ENCODE measurements at places on chromosomes 13 and 19.

DNA sequence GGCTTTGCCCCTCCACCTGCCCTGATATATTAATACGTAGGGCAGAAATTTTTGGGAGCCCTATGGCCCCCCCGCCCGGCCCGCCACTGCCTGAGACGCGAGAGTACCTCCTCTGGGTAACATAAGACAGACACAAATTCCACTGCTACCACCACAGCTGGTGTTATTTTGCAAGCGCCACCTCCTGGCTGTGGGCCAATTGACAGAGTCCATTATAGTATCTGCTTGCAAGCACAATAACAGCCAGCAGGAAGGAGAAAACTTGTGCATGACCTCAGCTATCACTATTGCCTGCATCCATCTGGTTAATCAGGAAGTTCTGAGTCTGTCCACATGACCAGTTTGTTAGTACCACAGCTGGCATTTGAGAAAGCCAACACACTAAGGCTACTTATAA lies 25.3 kb upstream of the OR10H2 start:
- DNase-seq = peak; percentile 21

DNA sequence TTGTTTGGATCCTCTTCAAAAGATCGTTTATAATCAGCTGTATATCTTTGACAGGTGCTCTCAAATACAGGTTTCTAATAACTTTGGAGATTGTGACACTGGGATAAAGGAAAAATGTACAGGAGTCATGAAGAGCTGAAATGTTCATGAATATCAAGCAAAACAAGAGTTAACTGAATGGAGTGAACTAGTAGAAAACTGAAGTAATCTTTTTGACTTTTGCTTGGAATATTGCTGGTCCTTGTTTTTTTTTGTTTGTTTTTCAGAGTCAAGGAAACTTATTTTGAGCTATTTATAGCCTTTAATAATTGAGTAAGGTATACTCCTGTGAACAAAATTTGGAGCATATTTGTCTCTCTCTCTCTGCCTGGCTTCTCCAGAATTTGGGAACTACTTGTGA lies 25.3 kb downstream of the MED4 start:
- no peak for DNase-seq

DNA sequence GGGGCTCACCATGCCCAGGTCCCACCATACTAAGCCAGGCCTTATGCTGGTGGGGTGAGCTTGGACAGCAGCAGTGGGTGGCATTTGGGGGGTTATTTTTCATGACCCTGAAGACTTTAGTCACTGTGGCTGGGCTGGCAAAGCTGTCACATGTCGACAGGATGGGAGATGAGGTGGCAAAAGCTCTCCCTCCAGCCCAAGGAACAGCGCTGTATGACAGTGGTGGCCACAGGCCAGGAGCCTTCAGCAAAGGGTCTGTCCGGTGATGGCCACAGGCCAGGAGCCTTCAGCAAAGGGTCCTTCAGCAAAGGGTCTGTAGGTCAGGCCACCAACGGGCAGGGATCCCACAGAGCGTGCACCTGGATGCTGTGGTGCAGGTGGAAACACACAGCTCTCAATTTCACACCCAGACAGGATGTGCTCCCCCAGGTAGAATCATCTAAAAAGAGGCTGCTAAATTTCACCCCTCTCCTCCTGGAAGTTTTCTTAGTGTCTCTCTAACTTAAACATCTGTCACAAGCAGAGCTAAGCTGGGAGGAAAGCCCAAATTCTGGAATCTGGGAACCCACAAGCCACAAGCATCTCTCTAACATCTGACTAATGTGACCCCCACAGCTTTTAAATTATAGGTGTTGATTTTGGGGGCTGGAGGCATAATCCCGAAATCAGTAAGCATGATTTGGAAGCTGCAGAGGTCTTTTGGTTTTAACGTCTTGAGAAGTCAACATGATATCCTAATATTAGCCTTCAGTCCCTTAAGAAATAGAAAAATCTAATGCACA lies 23.0 kb downstream of the COL4A1 start:
- no peak for DNase-seq

- no peak for DNase-seq
These were observed 14.5 kb downstream of the RFX2 start for GRCh38 chr19:6095760-6096159.

DNA sequence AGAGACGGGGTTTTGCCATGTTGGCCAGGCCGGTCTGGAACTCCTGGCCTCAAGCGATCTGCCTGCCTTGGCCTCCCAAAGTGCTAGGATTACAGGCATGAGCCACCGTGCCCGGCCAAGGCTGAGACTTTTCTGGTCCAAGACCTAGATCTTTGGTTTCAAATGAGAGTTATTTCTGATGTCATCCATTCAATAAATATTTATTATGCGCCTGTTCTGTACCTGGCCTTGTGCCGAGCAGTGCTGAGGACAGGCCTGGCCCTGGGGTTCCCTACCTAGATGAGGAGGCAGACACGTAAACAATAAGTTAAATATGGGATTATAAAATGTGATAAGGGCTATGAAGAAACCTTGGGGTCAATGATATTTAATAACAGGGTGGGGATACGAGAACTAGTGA lies 4.5 kb downstream of the RELB start:
- DNase-seq = no peak

- DNase-seq = peak; percentile 66
These were observed 1.7 kb downstream of the ERCC5 start for GRCh38 chr13:102847272-102848234.

DNA sequence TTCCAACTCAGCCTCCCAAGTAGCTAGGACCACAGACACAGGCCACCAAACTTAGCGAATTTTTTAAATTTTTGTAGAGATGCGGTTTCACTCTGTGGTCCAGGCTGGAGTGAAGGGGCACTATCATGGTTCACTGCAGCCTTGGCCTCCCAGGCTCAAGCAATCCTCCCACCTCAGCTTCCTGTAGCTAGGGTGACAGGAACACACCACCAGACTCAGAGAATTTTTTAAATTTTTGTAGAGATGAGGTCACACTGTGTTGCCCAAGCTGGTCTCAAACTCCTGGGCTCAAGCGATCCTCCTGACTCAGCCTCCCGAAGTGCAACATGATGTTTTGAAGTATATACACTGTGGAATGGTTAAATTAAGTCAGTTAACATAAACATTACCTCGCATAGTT lies 263.6 kb downstream of the OXGR1 start:
- peak; percentile 64 for DNase-seq

GRCh38 chr19:34276614-34277013 lies 22.3 kb downstream of the GARRE1 start:
- no peak for DNase-seq

GRCh38 chr19:49342291-49342721 lies 7.1 kb downstream of the CD37 start:
- DNase-seq = no peak

- DNase-seq = no peak
These were observed 26.1 kb downstream of the MBNL2 start for GRCh38 chr13:97248243-97248642.

- DNase-seq = peak; percentile 3
These were observed 25.9 kb downstream of the ACSBG2 start for GRCh38 chr19:6161271-6161850.

GRCh38 chr19:41354343-41354953 lies 726 bp upstream of the TGFB1 start:
- no peak for DNase-seq

DNA sequence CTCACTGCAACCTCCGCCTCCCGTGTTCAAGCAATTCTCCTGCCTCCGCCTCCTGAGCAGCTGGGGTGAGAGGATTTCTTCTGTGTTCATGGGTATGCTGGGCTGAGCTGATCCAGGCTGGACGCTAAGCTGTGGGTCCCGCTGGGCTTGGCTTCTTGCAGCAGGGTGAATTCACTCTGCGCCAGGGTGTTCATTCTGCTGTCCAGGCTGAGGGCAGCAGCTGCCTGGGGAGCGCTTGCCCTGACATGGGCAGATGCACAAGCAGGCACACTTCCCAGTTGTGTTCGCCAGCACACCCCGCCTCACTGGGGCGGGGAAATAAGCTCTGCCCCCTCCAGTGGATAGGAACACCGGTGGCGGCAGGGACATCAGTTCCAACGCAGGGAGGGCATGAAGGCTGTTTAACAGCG lies 7.3 kb upstream of the INAFM1 start:
- DNase-seq = no peak

- no peak for DNase-seq
These were observed 40.9 kb upstream of the PSG9 start for GRCh38 chr19:43310221-43310620.

GRCh38 chr19:19955208-19955607 lies 54.5 kb downstream of the ZNF93 start:
- DNase-seq = no peak

GRCh38 chr13:75935805-75936204 lies 299.7 kb downstream of the LMO7 start:
- no peak for DNase-seq

DNA sequence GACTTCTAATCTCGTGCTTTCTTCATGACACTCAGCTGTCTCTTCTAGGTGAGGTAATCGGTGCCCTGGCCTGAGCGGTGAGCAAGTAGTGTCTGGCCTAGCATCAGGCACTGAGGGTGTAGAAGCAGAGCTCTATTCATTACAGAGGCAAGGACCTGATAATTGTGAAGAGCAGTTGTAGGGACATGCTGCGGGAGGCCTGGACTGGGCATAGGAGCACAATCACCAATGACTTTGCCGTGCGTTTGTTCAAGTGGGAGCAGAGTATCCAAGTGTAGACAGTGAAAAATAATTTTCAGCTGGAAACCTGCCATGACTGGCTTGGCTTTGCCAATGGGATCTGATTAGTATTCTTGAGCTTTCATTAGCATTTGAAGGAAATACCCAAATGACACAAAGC lies 32.1 kb upstream of the DCLK1 start:
- no peak for DNase-seq

DNA sequence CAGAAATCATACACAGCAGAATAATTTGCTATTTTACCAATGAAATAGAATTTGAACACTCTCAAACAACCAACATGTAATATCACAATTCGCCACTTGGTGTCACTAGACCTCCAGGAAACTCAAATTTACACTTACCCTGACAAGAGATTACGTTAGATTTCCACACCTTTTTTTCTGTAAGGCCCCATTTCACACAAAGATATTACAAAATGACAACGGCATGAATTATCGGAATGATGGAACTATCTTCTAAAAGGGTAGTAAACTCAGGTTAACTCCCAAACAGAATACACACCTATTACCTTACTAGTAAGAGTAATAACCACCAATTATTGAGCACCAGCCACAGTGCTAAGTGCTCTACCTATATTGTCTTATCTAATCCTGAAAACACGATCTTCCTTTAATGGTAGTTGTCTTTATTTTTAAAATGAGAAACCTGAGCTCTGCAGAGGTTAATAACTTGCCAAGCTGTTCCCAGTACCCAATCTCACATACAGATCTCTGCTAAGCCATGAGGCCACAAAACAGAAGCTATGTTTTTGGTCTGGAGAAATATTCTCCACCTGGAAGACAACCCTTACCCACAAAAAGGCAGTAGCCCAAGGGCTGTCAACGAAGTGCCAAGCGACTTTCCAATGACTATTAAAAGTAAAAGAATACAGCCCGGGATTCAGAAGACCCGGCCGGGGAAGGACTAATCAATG lies 152.4 kb downstream of the DCLK1 start:
- DNase-seq = peak; percentile 88

DNA sequence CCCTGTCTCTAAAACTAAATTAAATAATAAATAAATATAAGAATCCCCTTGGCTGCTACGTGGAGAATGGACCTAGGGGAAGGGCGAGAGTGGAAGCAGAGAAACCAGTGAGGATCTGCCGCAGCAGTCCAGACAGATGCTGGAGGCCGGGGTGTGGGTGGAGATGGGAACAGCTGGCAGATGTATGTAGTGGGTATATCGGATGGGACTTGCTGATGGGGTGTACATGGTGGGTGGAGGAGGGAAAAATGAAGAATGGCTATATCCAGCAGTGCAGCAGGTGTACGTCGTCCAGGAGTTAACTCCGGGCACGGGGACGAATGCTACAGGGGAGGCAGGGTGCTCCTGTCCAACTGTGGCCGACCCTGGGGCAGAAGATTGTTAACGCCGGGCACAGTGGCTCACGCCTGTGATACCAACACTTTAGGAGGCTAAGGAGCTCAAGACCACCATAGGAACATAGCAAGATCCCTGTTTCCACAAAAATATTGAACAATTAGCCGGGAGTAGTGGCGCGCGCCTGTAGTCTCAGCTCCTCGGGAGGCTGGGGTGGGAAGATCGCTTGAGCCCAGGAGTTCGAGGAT lies 654 bp downstream of the CEP89 start:
- no peak for DNase-seq

- peak; percentile 79 for DNase-seq
These were observed 99.9 kb downstream of the GNG7 start for GRCh38 chr19:2602391-2603181.

DNA sequence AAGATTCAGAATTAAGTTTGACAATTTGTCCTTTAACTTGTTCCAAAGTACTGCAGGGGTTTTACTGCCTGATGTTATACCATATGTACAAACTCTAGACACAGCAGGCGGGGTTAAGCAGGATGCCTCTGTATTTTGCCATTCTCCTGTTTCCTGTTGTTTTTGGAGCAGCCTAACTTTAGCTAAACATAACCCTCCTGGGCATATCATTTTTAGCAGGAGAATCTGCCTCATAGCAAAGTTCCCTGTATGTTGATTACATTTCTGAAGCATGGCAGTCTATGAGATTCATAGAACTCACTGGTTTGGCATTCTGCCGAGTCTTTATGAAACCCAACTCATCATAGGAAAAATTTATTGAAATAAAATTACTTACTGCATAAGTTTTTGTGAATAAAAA lies 5.2 kb downstream of the LHFPL6 start:
- peak; percentile 81 for DNase-seq

DNA sequence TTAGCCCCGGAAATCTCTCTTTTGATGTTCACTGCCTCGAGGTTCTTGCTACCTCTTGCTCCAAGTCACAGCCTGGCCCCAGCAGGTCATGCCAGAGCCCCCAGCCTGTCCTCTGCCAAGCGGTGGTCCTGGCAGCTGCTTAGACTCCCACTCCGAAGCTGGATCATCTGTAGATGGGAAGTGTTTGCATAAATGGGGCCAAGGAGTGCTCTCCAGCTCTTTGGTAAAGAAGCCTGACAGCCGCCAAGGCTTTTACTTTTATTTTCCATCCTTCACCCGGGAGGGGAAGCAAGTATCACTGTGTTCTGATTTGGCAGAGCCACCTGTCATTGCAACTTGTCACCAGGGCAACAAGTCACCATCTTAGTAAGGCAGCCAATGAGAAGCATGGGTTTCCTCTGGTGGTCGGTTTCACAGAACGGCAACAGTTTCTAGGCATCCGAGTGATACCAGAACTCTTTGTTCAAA lies 10.6 kb upstream of the RETN start:
- no peak for DNase-seq

- peak; percentile 71 for DNase-seq
These were observed 92.7 kb downstream of the COL4A2 start for GRCh38 chr13:110399801-110400200.

- no peak for DNase-seq
These were observed 4.6 kb downstream of the SMARCA4 start for GRCh38 chr19:10965398-10965797.
